Kidney (tissue), 22 donors: ENCODE measurements at places on chromosomes 3 and 15. TPM values are rescaled to one million over a fixed set of nuclear protein-coding genes. Genes with fewer than 3 reads are reported as not detected.

GRCh38 chr3:38740537-38740936 is 75.5 kb downstream of the SCN10A start:
- DNase-seq, result no peak

GRCh38 chr15:71349336-71349735 is 234.1 kb downstream of the THSD4 start:
- DNase-seq, result no peak

DNA sequence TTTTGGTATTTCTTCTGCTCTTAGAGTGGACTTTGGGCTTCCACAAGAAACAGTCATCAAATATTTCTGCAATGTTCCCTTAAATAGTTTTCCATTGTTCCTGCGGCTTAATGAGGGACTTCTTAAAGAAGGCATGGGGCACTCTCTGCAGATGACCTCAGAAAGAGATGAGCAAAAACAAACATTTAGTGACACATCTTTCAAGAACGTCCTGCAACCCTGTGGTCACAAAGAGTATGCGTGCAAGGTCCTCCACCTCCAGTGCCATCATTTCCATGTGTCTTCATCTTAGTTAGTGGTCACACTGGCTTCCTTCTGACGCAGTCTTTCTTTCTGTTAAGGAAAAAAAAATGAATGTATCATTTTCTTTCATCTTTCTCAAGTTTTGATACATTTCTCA is 56.2 kb downstream of the GREM1 start:
- DNase-seq, result no peak

- DNase-seq, result no peak
Measured at GRCh38 chr3:23068016-23068728, 135.0 kb upstream of the UBE2E2 start.

The RBP2 gene
- total RNA-seq, result not detected

The PLCL2 gene
- 19.1 TPM for total RNA-seq

GRCh38 chr3:107213044-107213669 is 164.1 kb upstream of the CCDC54 start:
- DNase-seq, result no peak

DNA sequence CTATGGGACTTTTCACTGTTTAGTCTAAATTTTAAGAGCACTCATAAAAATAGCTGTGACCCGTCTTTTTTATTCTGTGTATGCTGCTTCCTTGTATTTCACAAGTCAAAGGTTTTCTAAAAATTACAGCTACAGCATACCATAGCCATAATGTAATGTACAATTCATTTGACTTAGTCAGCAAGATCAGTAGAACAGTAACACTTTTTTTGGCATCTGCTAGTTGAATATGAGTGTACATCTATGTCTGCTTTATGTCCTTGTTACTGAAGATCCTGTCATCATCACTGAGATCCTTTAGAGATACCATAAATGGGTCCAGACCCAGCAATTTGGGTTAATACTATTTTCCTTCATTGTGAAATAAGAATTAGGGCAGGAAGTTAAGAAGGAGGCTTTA is 42.2 kb downstream of the CMSS1 start:
- DNase-seq, result no peak

DNA sequence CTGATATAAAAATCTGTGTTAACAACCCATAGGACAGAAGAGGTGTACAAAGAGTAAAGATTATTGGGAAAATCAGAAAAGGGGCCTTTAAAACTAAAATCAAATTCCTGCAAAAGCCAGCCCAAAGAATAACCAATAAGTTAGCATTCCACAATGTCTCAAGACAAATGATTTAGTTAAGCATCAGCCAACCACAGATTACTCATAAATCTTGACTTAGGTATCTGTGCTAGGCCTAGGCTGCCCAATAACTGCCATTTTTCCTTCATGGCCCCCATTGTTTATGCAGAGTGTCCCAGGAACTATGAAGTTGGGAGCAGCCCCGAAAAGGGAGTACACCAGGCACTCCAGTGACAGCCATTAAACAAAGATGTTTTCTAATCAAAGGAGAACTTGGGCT is 7.4 kb downstream of the TRANK1 start:
- DNase-seq, result no peak

DNA sequence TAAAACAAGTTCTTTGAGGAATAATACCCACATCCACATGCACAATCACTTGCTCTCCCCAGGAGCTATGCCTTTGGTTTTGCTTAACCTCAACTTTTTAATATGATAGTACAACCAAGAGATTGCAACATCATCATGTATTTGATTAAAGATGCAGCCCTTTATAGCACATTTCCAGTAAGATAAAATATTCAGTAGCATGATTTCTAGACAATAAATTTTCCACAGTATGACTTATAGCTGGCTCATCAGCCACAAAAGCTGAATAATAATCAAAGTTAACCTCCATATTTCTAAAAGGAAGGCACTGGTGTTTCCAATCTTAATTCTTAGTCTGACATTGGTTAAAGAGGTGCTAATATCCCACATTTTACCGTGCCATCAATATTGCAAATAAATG is 622.5 kb downstream of the TBL1XR1 start:
- no peak for DNase-seq

GRCh38 chr15:74873036-74873755 is at the start of gene SCAMP2:
Gene SCAMP2, minus strand, starts transcription at chr15:74873365. Its CDS starts 110 bp downstream, at chr15:74873255.
- peak; percentile 96 for DNase-seq

The SPINK8 gene
- total RNA-seq, result not detected

DNA sequence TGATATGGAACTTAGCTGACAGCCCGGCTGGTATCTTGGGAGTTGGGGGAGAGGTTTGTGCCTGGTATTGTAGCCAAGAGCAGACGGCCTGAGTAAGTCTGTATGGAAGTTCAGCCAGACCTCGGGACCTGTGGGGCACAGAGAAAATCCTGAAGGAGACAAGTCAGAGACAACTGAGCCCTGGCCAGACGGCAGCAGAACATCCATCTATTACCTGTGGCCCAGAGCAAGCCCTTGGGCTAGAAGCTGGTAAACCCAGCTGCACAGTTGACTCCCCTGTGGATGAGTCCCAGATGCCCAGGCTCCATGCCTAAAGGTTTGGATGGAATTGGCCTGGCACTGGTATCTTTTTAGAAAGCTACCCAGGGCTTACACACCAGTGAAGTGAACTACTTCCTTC is 70.4 kb upstream of the DLG1 start:
- no peak for DNase-seq

DNA sequence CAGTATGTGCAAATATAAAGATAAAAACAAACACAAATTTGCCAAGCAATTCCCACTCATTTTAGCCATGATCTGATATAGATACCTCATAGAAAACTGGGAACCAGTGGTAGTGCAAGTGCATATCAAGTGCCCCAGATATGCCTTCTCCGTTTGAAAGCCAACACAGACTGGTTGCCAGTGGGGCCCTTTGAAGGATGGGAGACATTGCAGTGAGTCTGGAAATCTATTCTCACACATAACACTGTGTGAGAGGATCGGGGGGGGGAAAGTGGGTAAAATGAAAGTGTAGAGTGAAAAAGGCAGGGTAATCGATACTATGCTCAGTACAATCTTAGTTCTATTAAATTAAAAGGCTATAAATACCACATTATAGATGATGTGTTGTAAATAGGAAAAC is 83.0 kb downstream of the CBLB start:
- no peak for DNase-seq

DNA sequence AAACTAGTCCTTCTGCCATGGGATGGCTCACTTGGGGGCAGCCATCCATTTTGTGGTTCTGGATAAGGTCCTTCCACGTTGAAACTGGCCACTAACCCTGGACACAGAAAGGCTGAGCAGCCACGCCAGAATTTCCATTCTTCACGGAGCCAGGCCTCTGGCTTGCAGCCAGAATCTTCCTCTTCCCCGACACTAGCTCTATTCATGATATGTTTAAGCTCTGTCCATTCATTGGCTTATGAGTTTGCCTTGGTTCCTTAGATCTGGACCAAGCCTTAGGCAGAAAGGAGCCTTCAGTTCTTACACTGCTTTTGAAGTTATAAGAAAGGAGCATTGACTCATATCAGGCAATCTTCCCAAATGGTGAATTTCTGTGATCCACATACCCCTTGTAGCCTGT is 288.4 kb upstream of the GOLGA6L4 start:
- no peak for DNase-seq

GRCh38 chr3:105448338-105448982 is 81.8 kb downstream of the ALCAM start:
- no peak for DNase-seq

- DNase-seq, result no peak
Measured at GRCh38 chr3:182843478-182843877, 50.2 kb downstream of the ATP11B start.

The ATP13A5 gene
- total RNA-seq, result not detected

- no peak for DNase-seq
Measured at GRCh38 chr3:195139091-195139875, 131.7 kb downstream of the XXYLT1 start.

The CXCR6 gene
- total RNA-seq, result 2.7 TPM

DNA sequence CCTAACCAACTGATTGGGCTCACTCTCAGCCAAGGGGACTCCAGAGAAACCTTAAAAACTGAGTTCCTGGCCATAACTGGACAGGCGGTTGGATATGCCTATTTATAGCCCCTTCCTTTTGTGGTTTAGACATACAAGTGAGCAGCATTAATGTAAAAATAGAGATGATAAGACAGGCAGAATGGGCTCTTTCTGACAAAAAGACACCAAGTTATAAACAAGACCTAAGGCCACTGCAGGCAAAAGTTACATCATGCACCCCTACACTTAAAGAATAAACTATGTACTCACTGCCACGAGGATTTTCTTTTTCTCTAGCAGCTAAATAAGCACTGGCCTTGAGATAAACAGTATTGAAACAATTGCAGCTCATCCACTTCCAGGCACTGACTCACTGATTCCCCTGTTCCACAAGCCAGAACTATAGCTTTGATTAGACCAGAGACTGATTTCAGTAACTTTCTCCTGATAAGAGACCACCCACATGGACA is 30.1 kb downstream of the SUCNR1 start:
- DNase-seq, result no peak
